ENCODE measurements at places on chromosomes 13 and 19.
A peak's percentile ranks its signal among the peaks of the same experiment; 100 is the strongest.

DNA sequence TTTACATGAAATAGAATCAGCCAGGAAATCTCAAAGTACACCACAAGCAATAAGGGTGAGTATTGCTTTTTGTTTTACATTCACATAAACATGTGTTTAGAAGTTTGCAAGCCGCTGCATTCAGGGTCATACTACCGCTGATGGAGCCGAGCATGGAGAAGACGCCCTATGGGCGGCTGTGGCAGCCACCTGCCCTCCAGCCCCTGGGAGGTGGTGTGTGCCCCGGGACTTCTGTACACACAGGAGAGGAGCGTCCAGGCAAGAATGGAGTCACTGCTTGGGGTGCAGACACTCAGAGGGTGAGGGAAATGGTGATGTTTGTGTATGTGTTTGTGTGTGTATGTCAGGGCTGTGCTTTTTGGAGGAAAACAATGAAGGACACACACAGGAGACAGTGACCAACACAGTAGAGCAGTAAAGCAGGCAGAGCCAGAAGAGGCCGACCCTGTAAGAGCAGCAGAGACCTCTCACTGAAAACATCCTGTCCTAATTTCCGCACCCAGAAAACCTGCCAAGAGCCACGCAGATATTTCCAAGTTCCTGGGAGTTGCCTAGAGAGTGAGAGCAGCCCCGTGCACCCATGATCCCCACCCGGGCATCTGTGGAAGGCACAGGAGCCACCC, 108.1 kb upstream of the GJB6 start:
- no peak for DNase-seq

GRCh38 chr13:112839356-112840105, 129.5 kb upstream of the MCF2L start:
- no peak for DNase-seq

GRCh38 chr13:111036665-111037064, 78.4 kb upstream of the ARHGEF7 start:
- DNase-seq: no peak

DNA sequence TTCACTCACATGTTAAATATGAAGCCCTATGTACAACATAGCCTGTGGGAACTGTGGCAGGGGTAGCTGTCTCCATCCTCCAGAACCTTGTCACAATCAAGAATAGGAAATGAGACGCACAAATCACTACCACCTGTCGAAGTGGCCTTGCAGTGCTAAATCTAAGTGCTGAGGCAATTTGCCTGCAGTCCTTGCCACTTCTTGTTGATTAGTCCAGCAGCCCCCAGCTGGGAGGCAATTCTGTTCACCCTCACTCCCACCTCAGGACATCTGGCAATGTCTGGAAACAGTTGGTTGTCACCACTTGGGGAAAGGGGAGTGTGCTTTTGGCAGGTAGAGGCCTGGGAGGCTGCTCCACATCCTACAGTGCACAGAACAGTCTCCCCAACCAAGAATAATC, 10.7 kb downstream of the RFX2 start:
- DNase-seq: no peak

GRCh38 chr13:113466383-113466782, 13.1 kb upstream of the ADPRHL1 start:
- DNase-seq: no peak

GRCh38 chr13:45713106-45713690, 11.1 kb downstream of the CBY2 start:
- no peak for DNase-seq

- no peak for DNase-seq
Observed at GRCh38 chr13:20518660-20519100, 7.0 kb downstream of the CRYL1 start.

DNA sequence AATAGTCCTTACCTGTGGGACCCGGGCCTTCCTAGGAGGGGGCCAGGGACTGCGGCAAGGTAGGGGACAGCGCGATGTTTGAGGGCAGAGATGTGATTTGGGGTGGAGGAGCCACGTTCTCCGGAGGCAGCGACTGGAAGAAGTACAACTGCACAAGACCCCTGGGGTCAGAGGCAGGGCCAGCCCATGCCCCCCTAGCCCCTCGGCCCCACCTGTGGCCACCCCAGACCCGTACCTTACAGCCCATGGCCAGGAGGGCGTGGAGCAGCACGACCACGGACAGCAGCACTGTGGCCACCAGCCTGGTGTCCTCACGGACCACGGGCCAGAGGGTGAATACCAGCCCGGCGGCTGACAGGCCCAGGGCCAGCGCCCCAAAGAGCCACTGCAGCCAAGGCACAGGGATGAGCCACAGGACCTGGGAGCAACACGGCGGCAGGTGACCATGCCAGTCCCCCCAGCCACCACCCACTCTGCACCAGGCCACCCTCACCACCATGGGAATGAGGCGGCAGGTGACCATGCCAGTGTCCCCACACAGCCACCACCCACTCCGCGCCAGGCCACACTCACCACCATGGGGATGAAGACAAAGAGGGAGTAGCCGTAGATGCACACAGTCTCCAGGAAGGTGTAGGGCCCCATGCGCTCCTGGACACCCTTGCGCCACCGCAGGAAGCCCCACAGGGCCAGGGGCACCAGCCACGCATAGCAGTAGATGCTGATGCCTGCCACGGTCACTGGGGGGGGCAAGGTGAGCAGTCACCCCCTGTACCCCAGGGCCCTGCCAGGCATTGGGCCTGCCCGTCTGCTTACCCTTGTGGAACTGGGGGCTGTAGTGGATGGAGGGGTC, 5.0 kb downstream of the YIPF2 start:
- DNase-seq: no peak

DNA sequence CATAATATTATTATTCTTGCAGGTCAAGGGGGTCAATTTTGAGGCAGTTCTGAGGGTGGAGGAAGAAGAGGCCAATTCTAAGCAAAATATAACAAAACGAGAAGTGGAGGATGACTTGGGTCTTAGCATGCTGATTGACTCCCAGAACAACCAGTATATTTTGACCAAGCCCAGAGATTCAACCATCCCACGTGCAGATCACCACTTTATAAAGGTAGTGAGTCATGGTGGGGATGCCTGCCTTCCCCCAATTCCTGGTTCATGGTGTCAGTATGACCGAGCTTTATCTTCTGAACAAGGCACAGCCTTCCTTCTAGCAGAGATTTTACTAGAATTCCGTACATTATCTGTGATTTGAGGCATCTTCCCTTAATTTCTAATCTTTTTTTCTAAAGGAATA, 9.4 kb upstream of the DCUN1D2 start:
- no peak for DNase-seq

GRCh38 chr19:40717325-40717879, 490 bp downstream of the ITPKC start:
- no peak for DNase-seq

- DNase-seq: peak; percentile 42
Observed at GRCh38 chr19:3357992-3358688, 8.2 kb upstream of the NFIC start.

Measured in CD4-positive, alpha-beta T cell treated with Interleukin-4 for 1 hour (primary cell).